Endodermal cell (in vitro differentiated cells): ENCODE measurements at places on chromosomes 2 and 18. TPM values are rescaled to one million over a fixed set of nuclear protein-coding genes. Genes with fewer than 3 reads are reported as not detected.
A peak's percentile ranks its signal among the peaks of the same experiment; 100 is the strongest.

DNA sequence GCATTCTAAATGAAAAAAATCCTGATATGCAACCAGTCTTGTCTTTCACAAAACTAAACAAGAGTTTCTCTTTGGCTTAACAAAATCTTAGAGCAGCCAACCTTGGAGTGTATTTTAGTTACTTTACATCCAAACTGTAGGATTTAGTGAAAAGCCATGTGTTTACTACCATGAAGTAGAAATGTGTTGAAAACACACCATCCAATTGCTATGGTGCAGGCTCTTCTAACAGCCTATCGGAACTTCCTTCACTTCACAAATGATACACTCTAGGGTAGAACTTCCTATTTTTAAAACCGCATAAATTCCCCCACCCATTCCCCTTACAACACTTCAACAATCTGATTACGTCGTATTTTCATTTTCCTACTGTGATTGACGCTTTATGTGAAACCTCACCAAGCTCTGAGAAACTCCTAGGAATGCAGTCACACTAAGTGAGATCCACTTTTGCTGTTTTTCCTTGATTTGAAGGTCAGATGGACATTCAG, 74.4 kb upstream of the MAP4K4 start:
- DNase-seq, result peak; percentile 2
- no peaks in the 10 kb centered on the region for H3K27me3 ChIP-seq
- H3K36me3 ChIP-seq, result no peaks in the 10 kb centered on the region
- no peak overlapping the region for H3K4me3 ChIP-seq
- H3K4me1 ChIP-seq, result no peaks in the 10 kb centered on the region

GRCh38 chr2:15767679-15768078, 172.7 kb upstream of the MYCN start:
- H3K27me3 ChIP-seq, result no peaks in the 10 kb centered on the region
- peaks cover 6% of the 10 kb centered on the region for H3K4me1 ChIP-seq
- no peak overlapping the region for H3K4me3 ChIP-seq
- DNase-seq, result no peak

DNA sequence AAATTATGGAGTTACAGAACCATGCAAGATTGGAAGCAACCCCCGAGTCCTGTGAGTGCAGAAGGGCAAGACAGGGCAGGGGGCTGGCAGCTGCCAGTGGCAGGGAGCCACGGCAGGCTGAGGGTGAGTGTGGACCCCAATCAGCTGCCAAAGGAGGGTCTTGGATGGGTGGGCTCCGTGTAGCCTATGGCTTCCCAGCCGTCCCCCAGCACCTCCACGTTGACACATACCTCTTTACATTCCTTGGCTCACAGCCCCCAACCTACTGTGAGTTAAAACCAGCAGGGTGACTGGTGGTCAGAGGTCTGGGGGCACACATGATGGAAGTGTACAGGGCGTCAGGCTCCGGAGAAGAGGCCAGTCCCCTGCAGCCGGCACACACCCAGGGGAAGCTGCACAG, 60.9 kb upstream of the SALL3 start:
- no peak for DNase-seq
- H3K27ac ChIP-seq, result no peak overlapping the region
- no peaks in the 10 kb centered on the region for H3K36me3 ChIP-seq

MYL12B gene
- 198 and 204 TPM in 2 replicates for total RNA-seq

SLC35F5 gene
- total RNA-seq, result 36.5 and 39.0 TPM in 2 replicates
